ENCODE measurements at places on chromosomes 6 and 20. TPM values are rescaled to one million over a fixed set of nuclear protein-coding genes. Genes with fewer than 3 reads are reported as not detected.

DNA sequence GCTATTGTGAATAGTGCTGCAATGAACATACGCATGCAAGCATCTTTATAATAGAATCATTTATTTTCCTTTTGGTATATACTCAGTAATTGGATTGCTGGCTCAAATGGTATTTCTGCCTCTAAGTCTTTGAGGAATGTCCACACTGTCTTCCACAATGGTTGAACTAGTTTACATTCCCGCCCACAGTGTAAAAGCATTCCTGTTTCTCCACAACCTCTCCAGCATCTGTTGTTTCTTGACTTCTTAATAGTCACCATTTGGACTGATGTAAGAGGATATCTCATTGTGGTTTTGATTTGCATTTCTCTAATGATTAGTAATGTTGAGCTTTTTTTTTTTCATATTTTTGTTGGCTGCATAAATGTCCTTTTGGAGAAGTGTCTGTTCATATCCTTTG is 208.7 kb downstream of the PHF3 start:
- peak; percentile 55 for DNase-seq

DNA sequence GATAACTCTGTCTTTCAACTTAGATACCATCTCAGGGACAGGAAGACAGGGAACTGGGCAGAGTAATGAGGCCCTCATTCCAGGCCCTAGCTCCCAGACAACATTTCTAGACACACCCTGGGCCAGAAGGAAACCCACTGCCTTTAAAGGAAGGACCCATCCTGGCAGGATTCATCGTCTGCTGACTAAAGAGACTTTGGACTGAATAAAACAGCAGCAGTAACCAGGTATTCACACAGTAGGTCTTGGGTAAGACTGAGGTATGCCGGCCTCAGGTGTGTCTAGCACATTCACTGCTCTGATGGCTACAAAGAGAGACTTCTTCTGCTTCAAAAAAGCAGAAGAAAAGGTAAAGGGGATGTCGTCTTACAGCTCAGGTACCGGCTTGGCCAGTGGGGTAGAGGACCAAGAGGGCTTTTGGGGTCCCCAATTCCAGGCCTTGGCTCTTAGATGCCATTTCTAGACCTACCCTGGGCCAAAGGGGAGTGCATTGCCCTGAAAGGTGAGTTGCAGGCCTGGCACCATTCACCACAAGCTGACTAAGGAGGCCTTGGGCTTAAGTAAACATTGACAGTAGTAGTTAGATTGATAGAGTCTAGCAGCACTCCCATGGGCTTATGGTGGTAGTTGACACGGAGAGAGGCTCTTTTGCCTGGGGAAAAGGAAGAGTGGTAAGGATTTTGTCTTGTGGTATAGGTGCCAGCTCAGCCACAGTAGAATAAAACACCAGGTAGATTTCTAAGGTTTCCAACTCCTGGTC is 13.4 kb downstream of the SNX14 start:
- DNase-seq, result no peak

DNA sequence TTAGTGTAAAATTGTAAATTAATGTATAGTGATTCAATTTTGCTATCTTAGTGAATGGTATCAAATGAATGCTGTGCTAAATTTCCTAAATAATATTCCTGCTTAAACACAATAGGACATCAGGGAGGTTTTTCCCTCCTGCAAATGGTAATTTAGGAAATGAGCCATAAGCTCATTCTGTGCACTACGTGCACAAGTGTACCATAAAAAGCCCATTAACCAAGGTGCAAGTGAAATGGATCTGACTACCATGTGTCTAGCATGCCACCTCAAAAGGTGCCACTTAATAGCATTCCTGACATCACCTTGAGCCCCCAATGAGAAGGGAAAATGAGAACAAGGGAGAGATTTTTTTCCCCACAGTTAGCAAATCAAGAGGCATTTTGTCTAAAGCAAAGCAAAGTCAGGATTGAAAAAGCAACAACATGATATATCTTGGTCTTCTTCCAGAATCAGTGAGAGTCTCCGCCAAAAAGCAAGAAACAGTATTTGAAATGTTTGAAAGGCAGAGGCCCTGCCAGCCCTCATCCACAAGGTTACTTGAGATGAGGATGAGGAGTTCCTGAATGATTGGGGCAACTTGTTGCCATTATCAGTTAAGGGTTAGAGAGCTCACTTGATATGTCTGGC is 334.2 kb upstream of the RSPO3 start:
- DNase-seq, result no peak

DNA sequence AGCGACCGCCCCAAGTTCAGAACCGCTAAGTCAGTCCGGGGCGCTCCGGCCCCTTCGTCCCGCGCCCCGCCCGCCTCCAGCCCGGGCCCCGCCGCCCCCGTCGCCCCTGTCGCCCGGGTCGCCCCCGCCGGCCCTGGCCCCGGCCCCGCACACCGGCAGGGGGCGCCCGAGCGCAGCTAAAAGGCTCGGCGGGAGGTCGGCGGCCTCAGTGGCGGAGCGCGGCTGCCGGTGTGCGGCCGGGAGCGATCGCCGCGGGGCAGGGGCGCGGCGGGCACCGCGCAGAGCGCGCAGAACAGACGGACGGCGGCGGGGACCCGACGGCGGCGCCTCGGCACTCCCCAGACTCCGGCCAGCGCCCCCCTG is at the start of gene FNDC1:
Gene FNDC1, plus strand, starts transcription at position 208 of the 363 bp plus-strand sequence. CDS start 197 bp downstream, outside the sequence.
- DNase-seq, result no peak

DNA sequence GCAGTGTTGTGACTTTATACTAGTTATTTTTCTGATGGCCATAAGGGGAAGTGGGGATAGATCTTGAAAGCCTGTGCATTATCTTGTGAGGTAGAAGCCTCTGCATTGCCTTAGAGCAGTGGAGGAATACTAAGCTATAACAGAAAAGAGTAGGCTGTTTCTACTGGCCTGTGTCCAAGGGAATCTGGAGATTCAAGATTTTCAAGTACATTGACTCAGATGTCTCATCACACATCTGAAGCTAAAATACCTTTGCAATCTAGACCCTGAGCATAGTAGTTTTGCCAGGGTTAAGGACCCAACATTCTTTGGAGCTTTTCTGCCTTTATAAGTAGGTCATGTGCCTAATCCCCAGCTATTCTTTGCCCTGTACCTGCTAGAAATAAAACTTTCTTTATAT is 272.3 kb downstream of the TENT5A start:
- DNase-seq, result no peak

DNA sequence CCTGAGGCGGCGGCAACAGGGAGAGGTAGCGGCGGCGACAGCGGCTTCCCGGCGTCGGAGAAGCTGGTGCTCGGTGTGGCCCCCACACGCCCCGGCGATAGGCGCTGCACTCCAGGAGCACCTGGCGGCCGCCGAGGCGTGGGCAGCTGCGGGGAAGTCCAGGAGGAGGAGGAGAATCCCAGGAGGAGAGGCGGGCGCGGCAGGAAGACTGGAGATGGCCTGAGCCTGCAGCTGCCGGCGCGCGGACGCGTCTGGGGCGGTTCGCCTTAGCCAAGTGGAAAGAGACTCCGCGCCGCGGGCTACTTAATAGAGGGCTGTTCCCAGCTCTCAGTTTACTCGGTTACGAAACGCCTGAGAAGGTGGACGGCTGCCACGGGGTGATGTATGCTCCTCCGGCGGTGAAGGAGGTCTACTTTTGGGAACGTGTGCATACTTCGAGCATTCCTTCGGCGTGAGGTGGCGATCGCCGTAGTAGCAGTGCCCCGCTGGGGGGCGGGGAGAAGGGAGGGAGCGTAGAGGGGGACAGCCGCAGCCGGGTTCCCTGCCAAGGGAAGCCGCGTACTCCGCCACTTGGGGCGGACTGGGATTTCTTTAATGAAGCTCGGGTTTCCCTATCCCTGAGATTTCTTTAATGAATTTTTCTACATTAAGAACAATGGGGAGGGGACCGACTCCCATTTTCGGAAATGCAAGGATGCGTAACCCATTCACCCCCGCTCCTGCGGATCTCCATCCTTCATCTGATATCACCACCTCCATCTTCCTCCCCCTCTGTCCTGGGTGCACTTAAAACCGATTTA is at the start of gene COL12A1:
Gene COL12A1, minus strand, starts transcription at position 278 of the 800 bp plus-strand sequence. CDS start 3,261 bp downstream, outside the sequence.
- peak; percentile 94 for DNase-seq

DNA sequence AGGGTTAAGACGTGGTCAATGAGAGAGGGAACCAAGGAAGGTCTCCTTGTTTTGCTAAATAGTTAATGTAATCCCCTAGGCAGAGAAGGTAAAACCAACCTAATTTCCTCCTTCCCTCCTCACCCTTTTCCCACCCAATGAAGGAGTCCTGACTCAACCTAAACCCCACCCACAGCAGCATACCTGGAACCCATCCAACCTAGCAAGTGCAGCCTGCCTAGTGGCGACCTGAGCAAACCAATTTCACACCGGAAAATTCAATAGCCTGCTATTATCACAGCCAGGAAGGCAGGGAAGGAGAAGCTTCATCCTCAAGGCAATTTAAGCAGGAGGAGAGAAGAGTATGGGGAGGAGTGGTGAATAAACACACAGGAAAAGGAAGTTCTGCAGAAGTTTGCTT is 46.9 kb downstream of the OSTM1 start:
- DNase-seq, result peak; percentile 36

DNA sequence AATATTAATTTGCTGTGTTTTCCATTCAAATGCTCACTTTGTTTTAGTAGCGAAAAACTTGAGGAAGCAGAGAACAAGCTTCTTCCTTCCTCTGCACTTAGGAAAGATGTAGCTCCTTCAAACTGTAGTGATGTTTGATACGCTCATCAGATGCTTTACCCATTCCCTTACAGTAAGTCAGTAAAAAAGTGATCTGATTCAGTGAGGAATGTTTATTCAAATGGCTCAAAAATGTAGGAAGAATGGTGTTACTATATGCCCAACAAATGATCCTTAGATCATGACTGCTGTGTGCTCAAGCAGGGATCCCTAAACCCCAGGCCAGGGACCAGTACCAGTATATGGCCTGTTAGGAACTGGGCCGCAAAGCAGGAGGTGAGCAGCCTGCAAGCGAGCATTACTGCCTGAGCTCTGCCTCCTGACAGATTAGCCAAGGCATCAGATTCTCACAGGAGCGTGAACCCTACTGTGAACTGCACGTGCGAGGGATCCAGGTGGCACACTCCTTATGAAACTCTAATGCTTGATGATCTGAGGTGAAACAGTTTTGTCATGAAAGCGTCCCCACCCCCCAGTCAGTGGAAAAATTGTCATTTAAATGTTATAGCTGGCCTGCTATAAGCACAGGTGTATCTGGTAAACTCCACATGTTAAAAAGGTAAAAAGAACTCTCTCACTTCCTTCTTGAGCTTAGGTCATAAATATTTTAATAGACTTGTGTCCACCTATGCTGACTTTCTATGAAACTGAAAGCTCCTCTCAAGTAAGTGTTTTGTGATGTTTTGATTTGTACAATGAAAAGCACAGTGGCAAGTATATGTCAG is 187.2 kb downstream of the FOXC1 start:
- no peak for DNase-seq

- DNase-seq, result no peak
Measured at GRCh38 chr6:7035837-7036249, 71.9 kb upstream of the RREB1 start.

GRCh38 chr6:23380465-23380864 is 745.5 kb upstream of the NRSN1 start:
- no peak for DNase-seq

DNA sequence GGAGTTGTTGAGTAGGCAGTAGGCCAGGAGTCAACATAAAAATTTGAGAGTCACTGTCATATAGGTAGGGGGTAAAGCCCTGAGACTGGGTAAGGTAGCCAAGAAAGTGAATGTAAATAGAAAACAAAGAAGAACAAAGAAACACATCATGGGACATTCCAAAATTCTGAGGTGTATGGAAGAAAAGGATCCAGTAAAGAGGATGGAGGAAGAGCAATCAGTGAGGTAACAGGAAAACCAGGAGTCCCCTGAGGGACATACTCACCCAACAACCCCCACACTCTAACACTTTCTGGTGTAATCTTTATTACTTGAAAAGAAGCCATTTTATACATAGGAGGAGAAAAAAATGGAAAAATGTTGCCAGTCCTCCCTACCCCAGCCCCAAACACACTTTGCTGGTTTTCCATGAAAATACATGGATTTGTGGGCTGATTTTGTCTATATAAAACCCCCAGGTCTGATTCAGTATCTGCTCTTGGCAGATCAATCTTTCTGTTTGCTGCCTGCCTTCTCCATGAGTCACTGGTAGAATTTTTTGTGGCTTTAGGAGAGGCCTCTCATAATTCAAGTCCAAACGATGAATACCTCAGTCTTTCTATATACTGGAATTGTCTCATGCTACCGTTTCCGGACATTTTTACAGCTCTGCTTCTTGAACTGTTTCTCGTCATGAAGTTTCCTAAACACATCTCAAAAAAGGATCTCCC is 271.4 kb upstream of the MAN1A1 start:
- peak; percentile 78 for DNase-seq

GRCh38 chr20:19407736-19408135 is 195.3 kb downstream of the SLC24A3 start:
- no peak for DNase-seq

- DNase-seq, result peak; percentile 69
Measured at GRCh38 chr6:1713016-1713600, 103.4 kb downstream of the FOXC1 start.

GRCh38 chr6:69007781-69008180 is 372.7 kb downstream of the ADGRB3 start:
- no peak for DNase-seq

- peak; percentile 33 for DNase-seq
Measured at GRCh38 chr6:133297657-133298056, 56.5 kb downstream of the EYA4 start.

DNA sequence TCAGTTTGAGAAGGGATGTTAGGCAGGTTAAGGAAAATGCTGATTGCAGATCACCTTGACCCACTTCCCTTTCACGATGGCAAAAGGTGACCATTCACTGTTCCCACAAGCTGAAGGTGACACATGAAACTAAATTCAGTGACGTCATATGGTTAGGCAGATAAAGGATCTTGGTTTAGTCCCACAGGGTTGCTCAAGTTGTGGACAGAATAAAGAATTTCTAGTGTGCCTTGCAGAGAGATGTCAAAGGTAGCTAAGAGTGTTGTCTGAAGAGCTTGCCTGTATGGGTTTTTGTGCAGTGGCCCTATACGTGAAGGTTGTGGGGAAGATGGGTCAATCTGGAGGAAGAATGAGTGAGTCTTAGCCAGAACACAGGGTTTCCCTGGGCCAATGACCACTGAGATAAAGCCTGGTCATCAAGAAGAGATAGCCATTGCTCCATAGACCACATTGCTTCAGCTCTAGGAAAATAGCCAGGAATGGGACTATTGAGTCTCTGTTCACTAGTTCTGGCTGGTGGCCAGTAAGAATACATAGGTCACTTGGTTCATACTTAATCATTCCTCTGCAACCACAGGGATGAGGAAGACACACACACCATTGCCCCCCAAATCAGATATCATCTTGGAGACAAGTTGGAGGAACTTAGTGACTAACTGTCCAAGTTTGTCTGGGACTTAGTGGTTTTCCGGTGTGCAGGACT is 148.5 kb upstream of the ATXN1 start:
- DNase-seq, result peak; percentile 2

The SYCP2L gene
- 0.40 TPM for total RNA-seq
